Aortic smooth muscle cell (primary cell): ENCODE measurements at places on chromosomes 7 and 10. TPM values are rescaled to one million over a fixed set of nuclear protein-coding genes. Genes with fewer than 3 reads are reported as not detected.

CHST15 gene
- total RNA-seq: 4.4 and 14.4 TPM in 2 replicates

ASZ1 gene
- not detected in 2 replicates for total RNA-seq

HMX2 gene
- total RNA-seq: not detected in 2 replicates

PRRT4 gene
- total RNA-seq: under 0.01 and 0.06 TPM in 2 replicates

LDB3 gene
- total RNA-seq: under 0.01 and 0.12 TPM in 2 replicates

OPTN gene
- 125 and 160 TPM in 2 replicates for total RNA-seq

RELN gene
- total RNA-seq: 1.2 and 1.3 TPM in 2 replicates

GFRA1 gene
- under 0.01 and 0.12 TPM in 2 replicates for total RNA-seq

GJC3 gene
- not detected in 2 replicates for total RNA-seq
